ENCODE measurements at places on chromosomes 7 and 10. TPM values are rescaled to one million over a fixed set of nuclear protein-coding genes. Genes with fewer than 3 reads are reported as not detected.

Gene NUTM2A
- 0.18 TPM for total RNA-seq

Gene SORCS1
- 0.11 TPM for total RNA-seq

Gene ERVW-1
- total RNA-seq, result not detected

Gene GBX1
- total RNA-seq, result not detected

Gene OR6B1
- not detected for total RNA-seq
